ENCODE measurements at places on chromosomes 12 and 14. TPM values are rescaled to one million over a fixed set of nuclear protein-coding genes. Genes with fewer than 3 reads are reported as not detected.

The RSRC2 gene
- total RNA-seq, result 53.0 TPM

The LACRT gene
- not detected for total RNA-seq

The EML5 gene
- total RNA-seq, result 8.3 TPM

The PRR4 gene
- 7.9 TPM for total RNA-seq

- no peak for DNase-seq
Observed at GRCh38 chr14:66315548-66315947, 170.6 kb upstream of the CCDC196 start.

The LRP1-AS gene
- not detected for total RNA-seq

DNA sequence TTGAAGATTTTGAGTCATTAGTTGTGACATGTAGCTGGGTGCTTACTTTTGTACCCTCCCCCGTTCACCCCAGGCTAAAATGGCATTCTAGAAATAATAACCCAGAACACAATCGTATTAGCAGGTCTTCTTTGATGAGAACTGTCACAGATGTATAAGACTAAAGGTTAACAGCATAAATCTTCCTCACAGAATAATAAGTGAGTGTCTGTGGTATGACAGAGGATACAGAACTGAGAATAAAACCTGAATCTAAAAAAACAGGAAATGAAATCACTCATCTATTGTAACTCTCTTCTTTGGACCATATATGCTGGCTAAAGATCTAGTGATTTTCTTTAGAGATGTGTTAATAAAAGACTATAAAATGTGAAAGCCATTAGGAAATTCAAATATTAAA is 746.6 kb downstream of the LRFN5 start:
- no peak for DNase-seq

The SLC6A15 gene
- total RNA-seq, result not detected

- no peak for DNase-seq
Observed at GRCh38 chr12:6059221-6059620, 65.2 kb downstream of the VWF start.

DNA sequence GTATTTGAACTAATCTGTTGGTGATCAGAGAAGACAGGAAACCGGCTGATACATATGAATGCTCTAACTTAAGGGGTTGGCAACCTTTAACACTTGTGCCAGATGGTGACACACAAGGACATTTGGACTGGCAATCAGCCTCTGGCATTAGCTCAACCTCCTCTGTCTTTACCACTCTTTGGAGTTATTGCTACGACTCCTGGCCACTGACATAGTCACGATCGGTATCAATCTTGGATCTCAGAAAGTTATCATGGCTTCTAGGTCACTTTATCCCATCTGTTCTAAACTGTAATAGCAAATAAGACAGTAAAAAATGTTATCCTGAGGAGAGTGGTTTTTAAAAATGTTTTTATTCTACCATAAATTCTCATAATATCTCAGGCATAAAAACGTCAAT is 575.2 kb upstream of the MDGA2 start:
- DNase-seq, result no peak

The YAF2 gene
- total RNA-seq, result 14.4 TPM

DNA sequence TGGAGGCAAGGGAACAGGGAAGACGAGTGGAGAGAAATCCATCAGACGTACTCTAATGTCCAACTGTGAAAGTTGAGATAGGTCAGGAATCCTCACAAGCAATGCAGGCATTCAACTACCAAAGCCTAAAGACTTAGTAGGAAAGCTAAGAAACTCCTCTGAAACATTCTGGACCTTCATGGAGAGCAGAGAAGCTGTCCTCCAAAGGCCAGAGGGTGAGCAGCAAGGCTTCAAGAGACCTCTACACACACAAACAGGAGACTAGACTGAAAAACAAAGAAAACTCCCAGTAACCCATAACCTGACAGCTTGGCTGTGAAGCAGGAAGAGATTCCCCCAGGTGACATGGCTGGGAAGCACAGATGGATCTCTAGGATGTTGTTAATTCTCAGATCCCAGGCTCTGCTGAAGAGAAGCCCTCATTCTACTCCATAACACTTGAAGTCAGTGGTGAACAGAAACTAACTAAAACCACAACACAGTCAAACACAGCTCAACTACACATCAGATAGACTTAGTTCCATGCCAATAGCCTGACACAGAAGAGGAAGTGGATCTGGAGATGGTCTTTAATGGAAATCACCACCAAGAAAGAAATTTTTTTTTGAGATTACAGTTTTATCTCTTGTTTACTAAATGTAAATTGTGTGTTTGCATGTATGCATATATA is 23.2 kb upstream of the LYZ start:
- DNase-seq, result no peak

DNA sequence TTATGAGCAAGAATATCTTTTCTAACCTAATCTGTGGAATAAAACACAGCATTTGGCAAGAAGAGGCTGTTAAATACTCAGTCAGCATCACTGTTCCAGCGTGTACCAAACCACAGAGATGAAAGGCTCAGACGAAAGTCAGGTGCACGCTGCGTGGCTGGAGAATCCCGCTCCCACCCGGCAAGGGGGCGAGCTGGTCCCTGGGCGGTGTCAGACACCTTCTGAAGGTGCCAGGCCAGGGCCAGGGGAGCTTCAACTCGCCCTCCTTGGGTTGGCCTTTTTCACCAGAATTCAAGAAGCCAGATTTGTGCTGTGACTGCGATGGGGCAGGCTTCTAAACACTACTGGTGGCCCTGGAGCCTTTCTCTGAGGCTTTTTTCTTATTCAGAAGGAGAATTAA is 73.1 kb downstream of the WDR20 start:
- no peak for DNase-seq

DNA sequence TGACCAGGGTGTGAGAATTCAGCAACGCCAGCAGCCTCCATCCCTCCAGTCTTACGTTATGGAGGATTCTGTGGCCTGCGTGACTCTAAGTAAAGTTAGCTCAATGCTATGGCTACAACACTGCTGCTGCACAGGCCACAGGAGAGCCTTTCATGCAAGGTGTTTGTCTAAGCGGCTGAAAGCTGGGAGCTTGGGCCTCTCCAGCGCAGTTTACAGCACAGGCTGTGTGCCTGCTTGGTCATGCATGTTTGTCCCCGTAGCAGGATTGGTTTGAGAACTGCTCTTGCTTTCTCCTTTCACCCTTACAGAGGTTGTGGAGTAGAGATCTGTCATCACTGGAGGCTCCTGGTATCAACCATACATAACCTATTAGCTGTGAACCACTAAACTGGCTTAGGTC is 113.1 kb upstream of the TMCC3 start:
- DNase-seq, result no peak

DNA sequence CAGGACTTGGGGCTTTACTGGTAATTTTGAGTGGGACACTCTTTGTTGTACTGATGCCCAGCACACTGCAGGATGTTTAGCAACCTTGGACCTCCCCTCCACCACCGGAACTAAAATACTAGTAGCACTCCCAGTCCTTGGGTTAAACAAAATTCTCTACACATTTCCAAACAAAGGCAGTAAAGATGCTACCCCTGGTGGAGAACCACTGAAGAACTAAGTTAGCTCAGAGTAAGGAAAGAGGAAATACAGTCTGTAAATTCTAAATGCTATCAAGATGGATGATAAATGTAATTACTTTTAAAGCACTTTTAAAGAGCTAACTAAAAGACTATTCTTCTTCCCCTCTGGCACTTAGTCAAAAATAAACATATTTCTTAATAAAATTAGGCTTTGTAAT is 64.1 kb downstream of the LRP6 start:
- no peak for DNase-seq

The KRT3 gene
- total RNA-seq, result not detected

The WDHD1 gene
- 5.1 TPM for total RNA-seq

DNA sequence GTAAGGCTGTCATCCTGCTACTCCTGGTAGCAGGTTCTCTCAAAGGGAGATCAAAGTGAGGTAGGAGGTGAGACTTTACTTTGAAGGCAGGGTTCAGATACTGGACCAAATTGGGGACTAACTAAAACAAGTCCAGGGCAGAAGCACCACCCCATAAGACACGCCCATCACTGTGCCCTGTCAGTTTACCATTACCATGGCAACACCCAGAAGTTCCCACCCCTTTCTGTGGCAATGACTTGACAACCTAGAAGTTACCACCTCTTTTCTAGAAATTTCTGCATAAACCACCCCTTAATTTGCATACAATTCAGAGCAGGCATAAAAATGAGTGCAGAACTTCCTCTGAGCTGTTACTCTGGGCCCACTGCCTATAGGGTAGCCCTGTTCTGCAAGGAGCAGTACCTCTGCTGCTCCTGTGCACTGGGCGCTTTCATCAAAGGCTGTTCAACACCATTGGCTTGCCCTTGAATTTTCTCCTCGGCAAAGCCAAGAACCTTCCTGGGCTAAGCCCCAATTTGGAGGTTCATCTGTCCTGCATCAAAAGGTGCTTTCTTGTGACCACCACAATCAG is 64.8 kb upstream of the MAX start:
- no peak for DNase-seq

DNA sequence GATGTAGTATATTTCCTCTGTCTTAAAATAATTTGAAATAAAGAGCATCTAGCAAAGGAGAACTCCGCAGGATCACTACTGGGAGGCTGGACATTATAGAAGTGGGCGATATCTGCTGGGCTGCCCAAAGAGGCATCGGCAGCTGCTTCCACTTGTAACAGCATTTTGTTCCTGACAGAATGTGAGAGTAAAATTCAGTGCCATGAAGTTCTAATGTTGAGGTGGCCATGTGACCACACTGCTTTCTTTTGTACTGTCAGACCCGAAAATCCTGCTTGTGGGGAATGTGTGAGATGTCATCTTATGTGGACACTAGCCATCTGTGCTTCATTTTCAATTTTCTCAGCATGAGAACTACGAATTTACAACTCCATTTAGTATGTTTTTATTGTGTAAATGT is 151.9 kb downstream of the ACSS3 start:
- no peak for DNase-seq

The SLC38A4 gene
- 1.3 TPM for total RNA-seq

DNA sequence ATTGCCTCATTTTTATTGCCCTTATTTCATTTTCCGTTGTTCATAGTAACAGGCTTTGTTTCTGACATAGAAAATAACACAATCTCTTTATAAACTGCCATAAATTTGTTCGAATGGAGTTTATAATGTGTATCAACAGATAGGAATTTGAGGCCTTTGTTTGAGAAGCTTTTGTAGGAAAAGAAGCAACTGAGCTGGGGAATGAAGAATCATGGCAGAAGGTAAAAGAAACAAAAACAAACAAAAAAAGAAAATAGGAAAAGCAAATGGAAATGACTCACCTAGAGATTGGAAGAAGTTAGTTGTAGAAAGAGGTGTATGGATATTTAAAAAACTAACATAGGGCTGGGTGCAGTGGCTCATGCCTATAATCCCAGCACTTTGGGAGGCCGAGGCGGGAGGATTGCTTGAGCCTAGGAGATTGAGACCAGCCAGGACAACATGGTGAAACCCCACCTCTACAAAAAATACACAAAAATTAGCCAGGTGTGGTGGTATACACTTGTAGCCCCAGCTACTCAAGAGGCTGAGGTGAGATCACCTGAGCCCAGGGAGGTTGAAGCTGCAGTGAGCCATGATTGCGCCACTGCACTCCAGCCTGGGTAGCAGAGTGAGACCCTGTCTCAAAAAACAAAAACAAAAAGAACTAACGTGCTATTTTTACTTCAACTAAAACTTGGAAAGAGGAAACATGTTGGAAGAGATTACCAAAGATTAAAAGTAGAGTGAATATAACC is 523 bp upstream of the REP15 start:
- no peak for DNase-seq

The VRTN gene
- not detected for total RNA-seq

DNA sequence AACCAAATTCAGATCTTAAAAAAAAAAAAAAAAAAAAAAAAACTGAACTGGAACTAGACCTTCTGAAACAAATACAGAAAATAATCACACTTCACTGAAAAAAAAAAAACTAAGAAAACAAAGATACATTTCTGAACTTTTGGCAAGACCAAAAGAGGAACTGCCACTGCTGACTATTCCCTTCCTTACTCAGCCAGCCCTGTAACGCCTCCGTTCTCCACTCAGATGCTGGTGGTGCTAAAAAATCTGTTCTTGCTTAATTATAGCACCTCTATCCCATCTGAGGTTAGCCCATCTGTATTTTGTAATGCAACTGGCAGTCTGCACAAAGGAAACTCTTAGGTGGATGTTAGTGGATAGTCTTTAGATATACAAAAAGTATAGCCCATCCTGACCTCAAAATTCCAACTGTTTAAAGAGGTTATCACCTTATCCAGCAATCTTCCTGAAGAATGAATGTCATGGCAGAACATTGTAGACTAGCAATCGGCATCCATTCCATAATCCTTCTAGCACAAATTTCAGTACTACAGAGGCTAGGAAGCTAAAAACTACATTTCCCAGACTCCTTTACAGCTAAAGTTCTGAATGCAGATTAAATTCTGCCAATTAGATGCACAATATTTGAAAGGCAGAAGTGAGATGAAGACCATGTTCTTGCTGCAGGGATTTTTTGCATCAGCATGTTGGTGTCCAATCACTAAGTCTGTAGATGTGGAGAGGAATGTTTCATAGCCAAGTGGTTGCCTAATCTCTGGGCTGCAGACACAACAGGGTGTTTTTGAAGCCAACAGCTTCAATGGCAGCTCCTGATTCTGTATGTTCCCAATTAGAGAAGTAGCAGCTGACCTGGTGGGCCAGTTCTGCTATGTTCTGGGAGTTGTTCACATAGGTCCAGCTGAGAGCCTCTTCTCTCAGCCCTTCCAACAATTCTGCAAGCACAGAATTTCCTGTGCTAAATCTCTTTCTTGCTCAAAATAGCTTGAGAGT is 5.7 kb downstream of the MAP3K9 start:
- DNase-seq, result no peak

GRCh38 chr14:100658181-100658886 is 68.4 kb upstream of the DLK1 start:
- no peak for DNase-seq

The BTBD7 gene
- total RNA-seq, result 23.8 TPM

DNA sequence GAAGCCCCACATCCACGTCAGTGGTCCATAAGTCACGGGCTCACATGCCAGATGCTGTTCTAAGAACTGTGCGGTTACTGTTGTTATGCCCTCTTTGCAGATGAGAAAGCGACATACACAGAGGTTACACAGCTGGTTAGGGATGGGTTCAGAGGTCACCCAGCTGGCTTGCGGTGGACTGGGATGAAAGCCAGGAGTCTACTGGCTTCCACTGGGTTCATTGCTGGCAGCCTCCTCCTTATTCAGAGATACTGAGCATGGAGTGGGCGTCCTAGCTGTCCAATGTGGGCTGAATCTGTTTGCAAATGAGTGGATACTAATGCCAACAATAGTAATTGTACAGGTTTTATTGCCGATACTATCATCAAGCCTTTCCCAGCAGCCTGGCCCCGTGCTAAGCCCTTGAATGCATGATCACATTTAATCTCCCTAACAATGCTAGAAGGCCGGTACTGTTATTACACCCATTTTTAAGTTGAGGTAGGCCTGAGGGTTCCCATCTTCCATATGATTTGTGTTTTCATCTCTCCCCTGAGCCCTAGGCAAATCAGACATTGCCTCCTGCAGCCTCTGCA is 129.1 kb downstream of the PLXNC1 start:
- DNase-seq, result no peak
